Left lung (tissue), 14 donors: ENCODE measurements at places on chromosomes 2 and 18. TPM values are rescaled to one million over a fixed set of nuclear protein-coding genes. Genes with fewer than 3 reads are reported as not detected.

DNA sequence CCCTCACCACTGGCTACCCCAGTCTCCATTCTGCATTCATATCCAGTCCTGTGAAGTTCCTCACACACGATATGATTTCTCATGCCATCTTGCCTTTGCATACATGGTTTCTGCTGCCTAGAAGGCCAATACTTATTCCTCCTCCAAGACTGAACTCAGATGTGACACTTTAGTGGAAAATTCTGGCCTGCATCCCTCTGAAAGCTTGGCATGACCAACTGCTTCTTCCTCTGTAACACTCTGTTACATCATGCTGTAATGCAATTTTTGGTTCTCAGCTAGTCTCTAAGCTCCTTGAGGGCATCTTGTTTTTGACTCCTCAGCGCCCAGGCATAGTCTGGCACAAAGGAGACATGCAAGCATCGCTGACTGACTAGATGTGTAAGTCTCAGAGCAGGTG, 12.6 kb downstream of the FAM161A start:
- H3K4me1 ChIP-seq: no peaks in the 10 kb centered on the region
- H3K36me3 ChIP-seq: no peaks in the 10 kb centered on the region
- no peaks in the 10 kb centered on the region for H3K27me3 ChIP-seq
- no peak overlapping the region for H3K27ac ChIP-seq

DNA sequence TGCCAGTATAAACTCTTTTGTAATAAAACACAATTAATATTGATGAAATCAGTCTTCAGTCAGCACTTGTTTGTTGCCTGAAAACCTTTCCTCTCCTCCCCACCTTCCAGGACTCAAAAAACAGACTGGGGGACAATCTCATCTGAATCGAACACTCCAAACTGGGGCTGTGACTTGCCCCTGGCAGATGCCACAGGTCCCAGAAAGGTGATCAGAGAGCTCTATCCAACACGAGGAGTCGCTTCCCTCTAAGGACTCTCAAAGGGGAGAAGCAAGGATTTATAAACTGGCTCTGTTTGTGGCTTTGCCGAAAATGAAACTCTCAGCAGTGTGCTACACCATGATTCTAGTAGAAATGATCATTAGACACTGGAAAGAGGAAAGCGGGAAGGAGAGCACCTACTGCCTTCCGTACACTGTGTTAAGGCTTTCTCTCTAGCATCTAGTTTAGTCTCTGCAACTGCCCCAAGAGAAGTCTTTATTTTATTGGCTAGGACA, 199.2 kb downstream of the TGIF1 start:
- no peak overlapping the region for H3K4me3 ChIP-seq
- H3K27me3 ChIP-seq: no peaks in the 10 kb centered on the region
- H3K4me1 ChIP-seq: no peaks in the 10 kb centered on the region
- H3K27ac ChIP-seq: no peak overlapping the region

DNA sequence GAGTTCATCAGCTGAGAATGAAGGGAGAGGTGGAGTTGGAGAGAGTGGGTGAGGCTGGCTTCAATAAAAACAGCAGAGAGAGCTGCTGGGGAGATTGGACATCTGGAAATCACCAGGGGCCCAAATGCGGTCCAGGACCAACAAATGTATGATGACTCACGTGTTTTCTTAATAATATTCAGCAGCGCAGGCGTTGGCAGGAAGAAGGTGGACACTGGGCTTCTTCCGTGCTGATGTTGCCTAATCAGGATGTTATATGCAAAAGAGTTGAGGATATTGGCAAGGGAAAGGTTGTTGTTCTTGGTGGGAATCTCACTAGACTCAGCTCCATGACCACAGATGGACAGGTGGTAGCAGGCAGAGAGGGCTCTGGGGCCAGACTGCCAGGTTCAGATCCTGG, 12.8 kb upstream of the PLA2R1 start:
- H3K4me1 ChIP-seq: no peaks in the 10 kb centered on the region
- no peak overlapping the region for H3K4me3 ChIP-seq
- H3K27me3 ChIP-seq: no peaks in the 10 kb centered on the region
- H3K36me3 ChIP-seq: no peaks in the 10 kb centered on the region
- H3K27ac ChIP-seq: no peak overlapping the region
- DNase-seq: no peak

DNA sequence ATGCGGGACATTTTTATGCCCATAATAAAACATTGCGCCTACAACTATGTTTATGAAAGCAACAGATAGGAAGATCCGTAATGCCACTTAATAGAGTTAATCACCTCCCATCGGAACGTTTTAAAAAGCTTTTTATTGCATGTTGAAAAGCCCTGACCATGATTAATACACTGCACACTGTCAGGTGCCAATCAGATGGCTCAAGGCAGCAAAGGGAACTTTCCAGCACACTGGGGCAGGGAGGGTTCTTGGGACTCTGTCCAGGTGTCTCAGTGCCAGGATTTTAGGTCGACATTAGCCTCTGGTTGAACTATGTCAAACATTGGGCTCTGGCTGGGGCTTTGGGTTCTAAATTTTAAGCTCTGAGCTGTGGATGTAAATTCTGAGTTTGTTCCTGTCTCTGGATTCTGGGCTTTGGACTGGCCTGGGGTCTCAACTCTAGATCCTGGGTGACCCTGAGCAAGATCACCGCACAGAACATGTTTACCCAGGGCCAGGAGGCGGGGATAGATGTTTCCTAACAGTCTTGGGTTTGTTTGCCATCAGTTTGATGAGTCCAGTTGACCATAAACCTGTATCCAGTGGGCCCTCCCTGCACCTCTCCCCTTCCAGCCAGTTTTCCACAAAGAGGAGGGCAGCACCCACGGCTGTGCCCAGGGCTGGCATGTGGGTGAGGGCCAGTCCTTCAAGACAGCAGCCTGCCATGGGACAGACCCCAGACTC, 262.7 kb downstream of the ATAD2B start:
- H3K27me3 ChIP-seq: peaks cover 33% of the 10 kb centered on the region
- no peak overlapping the region for H3K4me3 ChIP-seq
- no peaks in the 10 kb centered on the region for H3K36me3 ChIP-seq
- DNase-seq: no peak

The SH3BP4 gene
- total RNA-seq: 29.2 TPM

The PELI1 gene
- 37.5 TPM for total RNA-seq

The BCL11A gene
- total RNA-seq: 4.0 TPM
